ENCODE measurements at places on chromosomes 5 and 9.

DNA sequence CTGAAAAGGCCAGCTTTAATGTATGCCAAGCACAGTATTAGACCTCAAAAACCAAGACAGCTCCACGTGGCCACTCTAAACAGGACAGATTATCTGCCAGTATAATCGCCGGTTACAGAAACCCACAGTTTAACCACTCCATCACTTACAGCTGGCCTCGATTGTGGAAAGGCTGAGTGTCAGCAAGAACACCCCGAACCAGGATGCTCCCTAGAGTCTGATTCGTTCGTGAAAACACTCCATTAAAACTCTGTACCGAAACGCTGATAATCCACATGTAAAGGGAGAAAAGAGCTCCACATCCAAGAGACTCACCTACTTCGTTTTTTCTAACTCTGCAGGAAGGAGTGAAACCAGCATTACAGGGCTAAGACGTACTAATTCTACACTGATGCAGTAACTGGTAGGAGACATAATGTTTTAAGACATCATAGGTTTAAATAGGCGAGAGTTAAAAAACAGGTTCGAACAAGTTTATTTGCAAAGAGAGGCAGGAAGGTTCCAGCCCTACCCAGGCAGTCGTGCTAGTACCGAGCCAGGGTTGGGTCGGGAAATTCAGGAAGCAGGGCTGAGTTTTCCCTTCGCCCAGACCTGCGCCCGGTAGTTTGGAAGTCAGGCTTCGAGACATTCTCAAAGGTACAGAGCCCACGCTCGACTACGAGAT lies 949 bp downstream of the SERINC5 start:
- DNase-seq, result no peak

- no peak for DNase-seq
Measured at GRCh38 chr9:93043122-93043521, 15.4 kb upstream of the SUSD3 start.

- DNase-seq, result no peak
Measured at GRCh38 chr9:116300360-116300870, 146.8 kb downstream of the PAPPA start.

GRCh38 chr5:14900693-14901461 lies 29.3 kb upstream of the ANKH start:
- DNase-seq, result no peak

DNA sequence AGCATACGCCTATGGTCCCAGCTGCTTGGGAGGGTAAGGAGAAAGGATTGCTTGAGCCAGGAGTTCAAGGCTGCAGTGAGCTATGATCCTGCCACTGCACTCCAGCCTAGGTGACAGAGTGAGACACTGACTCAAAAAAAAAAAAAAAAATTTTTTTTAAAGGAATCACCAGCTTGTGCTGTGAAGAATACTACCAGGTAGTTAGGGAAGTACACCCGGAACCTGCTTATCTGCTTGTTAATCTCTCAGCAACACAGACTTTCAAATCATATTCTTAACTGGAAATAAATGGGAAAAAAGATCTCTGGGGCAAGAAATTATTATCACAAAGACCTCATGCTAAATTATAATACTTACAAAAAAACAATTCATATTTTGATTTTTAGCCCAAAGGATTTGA lies 26.4 kb upstream of the PRRC2B start:
- DNase-seq, result no peak

DNA sequence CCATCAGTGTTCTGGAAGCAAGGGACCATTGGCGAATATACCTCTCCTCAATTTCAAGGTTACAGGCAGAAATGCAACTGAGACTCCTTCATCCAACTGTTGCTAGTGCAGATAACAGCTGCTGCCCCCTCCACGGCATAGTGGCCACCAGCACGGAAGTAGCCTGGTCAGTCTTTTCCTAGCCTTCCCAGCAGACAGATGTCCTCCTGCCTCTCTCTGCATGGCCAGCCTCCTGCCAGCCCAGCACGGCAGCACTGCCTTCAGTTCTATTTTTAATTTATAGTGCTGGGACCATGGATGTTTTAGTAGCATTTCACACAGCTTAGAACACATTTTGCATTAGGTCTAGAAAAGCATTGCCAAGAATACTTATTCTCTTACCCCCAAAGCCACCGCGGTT lies 188.6 kb downstream of the CFAP90 start:
- DNase-seq, result no peak

All from osteocyte (in vitro differentiated cells).